ENCODE measurements at places on chromosomes 5 and 9. TPM values are rescaled to one million over a fixed set of nuclear protein-coding genes. Genes with fewer than 3 reads are reported as not detected.

Gene DAB2
- total RNA-seq: 9.5 TPM

Gene SPATA31D1
- total RNA-seq: not detected

Gene BOD1
- total RNA-seq: 126 TPM

Gene ADGRD2
- total RNA-seq: not detected

Gene FAM169A
- total RNA-seq: 11.6 TPM

- DNase-seq: no peak
Measured at GRCh38 chr9:134758949-134759607, 117.5 kb downstream of the COL5A1 start.

GRCh38 chr5:171846323-171846722 is 60.7 kb downstream of the SMIM23 start:
- DNase-seq: no peak

DNA sequence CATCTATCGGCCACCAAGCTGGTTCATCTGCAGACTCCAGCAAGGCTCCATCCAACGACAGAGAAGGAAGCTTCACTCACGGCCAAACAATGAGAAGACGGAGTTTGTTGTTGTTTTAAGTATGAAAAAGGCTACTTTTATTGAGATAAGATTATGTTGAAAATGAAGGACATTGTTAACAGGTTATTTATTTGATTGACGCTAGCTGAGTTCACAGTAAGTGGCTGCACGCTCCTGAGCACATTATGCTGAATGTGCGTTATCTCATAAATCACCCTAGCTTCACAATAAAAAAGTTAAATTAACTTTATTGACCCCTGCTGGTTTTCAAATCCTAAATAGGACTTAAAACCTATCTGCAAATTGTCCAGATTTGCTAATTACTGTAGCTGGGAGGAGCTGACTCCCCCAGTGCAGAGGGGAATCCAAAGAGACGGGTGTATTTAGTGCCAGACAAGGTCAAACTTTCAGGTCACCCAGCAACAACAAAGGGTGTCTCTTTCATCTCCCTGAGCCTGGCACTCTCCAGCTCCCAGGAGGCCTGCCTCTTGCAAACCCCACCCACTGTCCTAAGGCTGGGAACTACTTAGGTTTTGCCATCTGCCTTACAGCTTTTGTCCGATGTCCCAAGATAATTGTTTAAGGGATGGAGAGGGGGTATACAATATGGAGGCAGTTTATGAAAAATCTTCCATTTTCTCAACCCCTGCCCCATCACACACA is 129.2 kb downstream of the ZDHHC21 start:
- no peak for DNase-seq

DNA sequence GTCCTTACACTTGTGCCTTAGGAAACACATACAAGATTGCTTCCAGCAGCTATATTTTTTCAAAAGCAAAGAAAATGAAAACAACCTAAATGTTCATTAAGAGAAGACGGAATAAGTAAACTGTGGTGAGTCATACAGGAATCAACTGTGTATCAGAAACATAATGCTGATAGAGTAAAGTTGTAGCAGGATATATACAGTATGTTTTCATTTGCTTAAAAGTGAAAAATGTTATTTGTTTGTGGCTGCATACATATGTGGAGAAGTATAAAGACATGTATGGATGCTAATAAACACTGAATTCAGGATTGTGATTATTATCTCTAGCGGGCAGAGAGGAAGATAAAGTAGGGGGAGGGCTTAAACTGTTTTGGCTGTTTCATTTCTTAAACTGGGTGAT is 8.3 kb downstream of the DCTN4 start:
- no peak for DNase-seq

DNA sequence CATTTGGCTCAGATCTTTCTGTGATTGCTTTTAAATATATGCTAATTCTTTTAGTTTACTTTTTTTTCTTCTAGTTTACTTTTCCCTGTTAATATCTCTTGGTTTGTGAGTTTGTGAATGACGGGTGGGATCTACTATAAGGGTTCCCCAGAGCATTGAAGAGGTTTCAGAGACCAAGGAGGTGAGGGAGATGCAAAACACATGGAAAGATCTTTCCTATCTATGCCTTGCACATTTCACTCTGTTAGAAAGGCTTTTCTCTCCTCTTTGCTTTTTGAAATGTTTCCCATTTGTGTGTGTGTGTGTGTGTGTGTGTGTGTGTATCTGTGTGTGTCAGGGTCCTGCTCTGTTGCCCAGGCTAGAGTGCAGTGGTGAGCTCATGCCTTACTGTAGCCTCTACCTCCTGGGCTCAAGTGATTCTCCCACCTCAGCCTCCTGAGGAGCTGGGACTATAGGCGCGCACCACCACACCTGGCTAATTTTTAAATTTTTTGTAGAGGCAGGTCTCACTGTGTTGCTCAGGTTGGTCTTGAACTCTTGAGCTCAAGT is 50.7 kb downstream of the CNTLN start:
- no peak for DNase-seq

DNA sequence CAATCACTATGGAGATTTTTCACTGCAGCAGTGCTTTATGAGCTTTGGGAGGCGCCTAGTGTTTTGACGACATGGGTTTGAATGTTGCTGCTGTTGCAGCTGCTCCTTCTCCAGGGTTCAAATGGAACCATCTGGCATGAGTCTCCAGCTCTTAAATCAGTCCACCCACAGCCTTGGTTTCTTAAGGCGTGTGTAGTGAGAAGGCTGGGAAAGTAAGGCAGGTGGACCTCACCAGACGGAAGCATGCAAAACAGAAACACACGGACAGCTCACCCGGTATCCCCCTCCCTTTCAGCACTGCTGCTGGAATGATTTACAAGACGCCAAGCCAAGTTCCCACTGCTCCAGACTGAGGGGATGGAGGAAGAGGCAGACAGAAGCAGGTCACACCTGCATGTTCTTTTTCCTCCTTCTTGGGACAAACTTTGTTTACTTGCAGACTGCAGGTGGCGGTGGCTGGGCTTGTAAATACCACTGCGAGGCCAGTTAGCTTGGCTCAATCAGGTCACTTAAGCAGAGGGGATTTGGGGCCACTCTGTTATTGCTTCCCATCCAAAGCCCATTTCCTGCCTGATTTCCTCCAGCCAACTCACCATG is 47.4 kb downstream of the ADAM19 start:
- DNase-seq: no peak

DNA sequence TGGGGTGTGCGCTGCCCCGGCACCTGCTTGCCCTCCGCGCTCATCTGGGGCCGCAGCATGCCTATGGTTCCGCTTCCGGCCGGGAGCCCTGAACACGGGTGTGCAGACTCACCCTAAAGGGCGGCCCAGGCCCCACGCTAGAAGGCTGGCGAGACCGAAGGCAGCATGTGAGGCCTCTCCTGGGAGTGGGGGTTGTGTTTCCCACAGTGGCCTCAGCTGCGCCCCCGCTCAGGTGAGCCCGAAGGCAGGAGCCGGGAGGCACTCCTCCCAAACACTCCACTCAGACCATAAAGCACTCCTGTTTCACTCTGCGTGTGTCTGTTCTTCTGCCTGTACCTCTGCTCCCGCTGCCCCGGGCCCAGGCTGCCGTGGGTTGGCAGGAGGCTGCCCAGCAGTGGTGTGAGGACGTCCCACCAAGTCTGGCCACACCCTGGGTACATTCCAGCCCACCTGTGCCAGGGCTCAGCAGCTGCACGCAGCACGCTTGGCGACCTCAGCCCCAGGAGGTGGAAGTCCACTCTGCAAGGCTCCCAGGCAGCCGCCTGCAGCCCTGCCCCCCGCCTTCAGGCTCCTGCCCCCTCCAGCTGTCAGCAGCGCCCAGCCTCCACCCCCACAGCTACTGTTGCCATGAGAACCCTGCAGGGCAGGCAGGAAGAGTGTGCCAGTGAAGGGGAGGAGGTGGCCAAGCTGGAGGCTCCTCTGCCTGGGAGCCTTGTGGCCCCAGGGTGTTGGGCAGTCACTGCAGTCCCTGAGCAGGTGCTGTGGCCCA is 1.2 kb upstream of the AJM1 start:
- DNase-seq: no peak

All from neural crest cell (in vitro differentiated cells).